ENCODE measurements at places on chromosomes 6 and 20.

- DNase-seq: no peak
These were observed 1.5 kb downstream of the FAM210B start for GRCh38 chr20:56360133-56360907.

- no peak for DNase-seq
These were observed 220.0 kb downstream of the CLIC5 start for GRCh38 chr6:45795678-45796077.

DNA sequence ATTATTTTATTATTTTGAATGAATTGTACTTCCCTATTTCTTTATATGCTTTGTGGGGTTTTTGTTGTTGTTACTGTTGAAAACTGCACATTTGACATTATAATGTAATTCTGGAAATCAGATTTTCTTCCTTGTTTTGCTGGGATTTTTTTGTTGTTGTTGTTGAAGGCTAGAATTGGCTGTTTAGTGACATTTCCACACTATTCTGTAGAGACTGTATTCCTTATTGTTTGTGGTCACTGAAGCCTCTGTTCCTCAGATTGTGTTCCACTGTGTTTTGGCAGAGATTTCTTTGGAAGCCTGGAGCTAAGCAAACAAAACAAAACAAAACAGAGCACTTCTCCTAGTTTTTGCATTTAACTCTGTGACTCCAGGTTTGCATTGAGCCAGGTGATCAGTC lies 52.9 kb downstream of the CDYL start:
- DNase-seq: no peak

- DNase-seq: no peak
These were observed 87.1 kb downstream of the BACH2 start for GRCh38 chr6:90209527-90209926.

- peak; percentile 89 for DNase-seq
These were observed 828 bp upstream of the DSTN start for GRCh38 chr20:17568972-17569521.

DNA sequence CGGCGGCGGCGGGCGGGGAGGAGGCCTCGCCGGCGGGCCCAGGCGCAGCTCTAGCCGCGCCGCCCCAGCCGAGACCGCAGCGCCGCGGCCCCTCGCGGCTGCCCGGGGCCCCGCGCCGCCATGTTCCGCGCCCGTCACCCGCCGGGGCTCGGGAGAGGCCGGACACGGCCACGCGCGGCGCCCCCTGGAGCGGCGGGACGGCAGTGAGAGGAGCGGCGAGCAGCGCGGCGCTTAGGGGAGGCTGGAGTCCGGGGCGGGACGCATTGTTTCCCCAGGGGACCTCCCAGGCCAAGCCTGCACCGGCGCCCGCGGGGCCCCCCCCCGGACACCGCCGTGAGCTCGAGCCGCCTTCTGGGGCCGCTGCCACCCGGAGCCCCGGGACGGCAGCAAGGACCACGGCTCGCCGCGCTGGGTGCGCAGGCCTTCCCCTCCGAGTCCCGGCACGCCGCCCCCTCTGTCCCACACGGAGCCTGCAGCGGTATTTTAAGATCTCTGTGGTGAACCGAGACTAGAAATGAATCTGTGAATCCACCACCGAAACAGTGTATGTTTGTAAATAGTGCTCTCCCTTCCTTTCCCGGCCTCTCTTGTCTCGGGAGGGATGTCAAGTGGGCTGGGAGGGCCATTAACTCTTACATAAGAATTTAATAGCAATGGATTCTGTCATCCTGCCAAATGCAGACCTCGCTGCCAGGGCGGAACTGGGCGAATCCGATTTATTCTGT lies 424 bp upstream of the KIF13A start:
- peak; percentile 74 for DNase-seq

DNA sequence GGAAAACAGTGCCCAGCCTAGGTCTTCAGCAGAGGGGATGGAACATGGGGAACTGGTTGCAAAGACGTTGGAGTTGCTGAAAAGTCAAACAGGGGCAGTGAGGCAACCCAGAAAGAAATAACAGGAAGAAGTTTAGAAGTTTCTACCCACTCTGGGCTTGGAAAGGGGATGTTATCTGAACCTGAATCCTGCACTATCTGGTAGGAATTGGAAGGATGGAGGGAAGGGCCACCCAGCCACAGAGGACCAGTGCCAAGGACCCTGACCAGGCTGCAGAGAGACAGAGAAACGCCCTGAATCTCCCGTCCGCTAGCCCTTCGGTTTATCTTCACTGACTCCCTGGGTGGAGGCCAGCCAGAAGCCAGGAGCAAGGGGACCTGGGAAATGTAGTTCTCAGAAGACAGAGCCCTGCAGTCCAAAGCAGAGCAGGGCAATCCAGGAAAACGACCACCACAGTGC lies 217.3 kb upstream of the RREB1 start:
- DNase-seq: peak; percentile 51

DNA sequence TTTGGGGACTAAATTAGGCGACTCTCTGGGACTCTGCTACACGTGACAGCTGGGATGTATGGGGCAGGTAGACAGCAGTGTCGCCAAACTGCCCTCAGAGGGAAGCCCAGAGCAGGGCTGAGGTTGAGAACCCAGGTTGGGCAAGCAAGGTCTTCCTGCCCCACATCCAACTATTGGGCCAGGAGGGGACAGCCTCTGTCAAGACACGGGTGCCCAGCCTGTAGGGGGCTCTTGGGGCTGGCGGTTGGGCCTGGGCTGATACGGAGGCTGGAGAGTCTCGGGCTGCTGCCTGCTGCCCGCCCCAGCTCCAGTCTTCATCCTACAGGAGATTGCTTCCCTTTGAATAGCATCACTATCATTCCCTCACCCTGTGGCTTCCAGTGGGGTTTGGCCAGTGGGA lies 33.3 kb downstream of the CPNE5 start:
- DNase-seq: no peak

GRCh38 chr6:121578216-121578615 lies 142.8 kb downstream of the GJA1 start:
- no peak for DNase-seq

GRCh38 chr6:46453741-46454316 lies 37.4 kb downstream of the RCAN2 start:
- DNase-seq: peak; percentile 23

DNA sequence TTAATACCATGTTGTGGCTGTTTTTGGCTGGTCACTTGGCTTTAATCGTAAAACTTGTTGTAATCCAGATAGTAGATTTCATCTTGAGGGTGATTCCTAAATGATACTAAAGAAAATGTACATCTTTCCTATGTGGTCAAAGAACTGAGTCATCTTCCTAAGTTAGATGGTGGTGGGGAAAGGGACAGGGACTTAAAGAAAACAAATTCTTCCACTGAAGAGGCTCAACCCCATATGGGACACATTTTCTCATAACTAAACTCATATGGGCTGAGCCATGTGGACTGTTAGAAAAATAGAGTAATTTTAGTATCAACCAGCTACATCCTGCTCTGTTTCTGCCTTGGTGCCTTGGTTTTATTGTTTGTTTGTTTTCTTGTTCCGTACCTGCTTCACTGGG lies 155.8 kb downstream of the TSHZ2 start:
- no peak for DNase-seq

- DNase-seq: no peak
These were observed 8.6 kb upstream of the SIRPB2 start for GRCh38 chr20:1499528-1500420.

DNA sequence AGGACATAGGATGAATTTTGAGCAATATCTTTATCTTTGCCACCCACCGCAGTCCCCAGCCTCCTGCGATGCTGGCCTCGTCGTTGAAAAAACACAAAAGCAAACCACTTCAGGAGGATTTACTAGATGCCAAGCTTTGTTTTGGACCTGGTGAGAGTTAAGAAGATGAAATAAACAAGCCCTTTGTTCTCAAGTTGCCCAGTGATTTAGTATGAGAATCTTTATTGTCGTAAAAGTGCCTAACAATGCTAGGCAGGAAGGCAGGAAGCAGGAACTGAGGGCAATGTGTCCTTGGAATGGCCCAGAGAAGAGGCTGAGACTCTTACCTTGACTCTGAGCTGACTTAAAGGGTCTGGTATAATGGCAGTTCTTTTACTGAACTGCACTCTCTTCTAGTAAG lies 116.0 kb downstream of the TRMT11 start:
- DNase-seq: no peak

- DNase-seq: peak; percentile 78
These were observed 120.7 kb upstream of the ZFP64 start for GRCh38 chr20:52312132-52312729.

- DNase-seq: no peak
These were observed 3.3 kb downstream of the RAB22A start for GRCh38 chr20:58312836-58313235.

DNA sequence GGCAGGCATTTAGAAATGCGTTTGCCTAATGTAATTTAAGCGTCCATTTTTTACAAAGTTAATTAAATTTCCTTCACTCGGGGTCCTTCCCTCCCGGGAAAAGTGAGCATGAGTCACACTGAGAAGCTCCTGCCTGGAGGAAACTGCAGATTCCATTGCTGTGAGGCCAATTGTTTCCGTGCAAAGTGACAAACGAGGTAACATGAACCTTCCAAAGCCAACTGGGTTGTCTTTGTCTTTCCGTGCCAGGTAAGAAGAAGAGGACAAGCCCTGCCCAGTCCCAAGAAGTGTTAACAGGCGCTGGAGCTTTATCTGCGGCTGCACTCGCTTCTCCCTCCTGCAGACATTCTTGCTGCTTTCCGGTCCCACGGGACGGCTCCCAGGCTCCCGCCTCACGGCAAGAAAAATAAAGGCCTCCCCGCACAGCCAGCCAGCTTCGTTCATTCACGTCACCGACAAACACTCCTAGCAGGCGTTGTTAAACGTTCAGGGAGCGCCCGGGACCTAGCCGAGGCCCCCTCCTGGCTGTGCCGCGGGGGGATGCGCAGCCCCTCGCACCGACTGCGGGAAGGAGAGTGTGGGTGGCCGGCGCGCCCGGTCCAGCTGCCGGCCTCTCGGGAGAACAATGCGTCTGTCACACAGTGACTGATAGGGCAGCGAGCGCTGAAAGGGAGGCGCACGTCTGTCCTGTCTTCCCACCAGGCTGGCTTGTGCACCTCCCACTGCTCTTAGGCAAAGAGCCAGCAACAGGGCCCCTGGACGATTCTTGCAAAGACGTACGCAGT lies 61.5 kb upstream of the HDDC2 start:
- peak; percentile 25 for DNase-seq

GRCh38 chr6:158501360-158502262 lies 58.3 kb upstream of the TMEM181 start:
- DNase-seq: no peak

DNA sequence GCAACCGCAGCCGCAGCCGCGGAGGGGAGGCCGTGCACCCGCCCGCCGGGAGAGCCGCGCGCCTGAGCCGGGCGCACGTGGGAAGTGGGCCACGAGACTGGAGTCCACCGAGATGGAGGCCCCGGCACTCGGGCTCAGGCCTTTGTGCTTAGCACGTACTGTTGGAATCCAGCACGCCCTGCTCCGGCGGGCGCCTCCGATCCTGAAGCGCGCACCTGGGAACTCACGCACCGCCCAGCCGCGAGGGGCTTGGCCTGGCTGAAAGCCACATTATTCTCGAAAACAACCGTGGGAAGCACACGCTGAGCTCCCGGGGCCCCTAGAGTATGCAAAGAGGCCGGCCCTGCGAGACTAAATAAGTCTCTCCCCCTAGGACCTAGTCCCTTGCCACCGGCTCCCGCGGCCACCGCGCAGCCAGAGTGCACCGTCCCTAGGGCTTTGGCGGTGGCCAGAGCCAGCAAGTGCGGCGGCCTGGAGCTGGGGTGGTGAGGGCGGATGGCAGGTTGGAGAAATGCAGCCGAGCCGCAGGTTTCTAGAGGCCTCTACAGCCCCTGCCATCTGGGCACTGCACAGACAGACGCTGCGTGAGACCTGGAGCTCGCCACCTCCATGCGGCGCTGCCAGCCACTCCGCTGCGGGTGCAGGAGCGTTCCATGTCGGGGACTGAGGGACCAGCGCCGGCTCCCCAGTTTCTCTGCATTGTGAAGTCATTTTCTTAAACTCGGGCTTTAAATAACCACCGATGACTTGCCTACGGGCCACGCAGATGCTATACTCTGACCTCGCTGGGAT lies 42.0 kb upstream of the LY86 start:
- no peak for DNase-seq

DNA sequence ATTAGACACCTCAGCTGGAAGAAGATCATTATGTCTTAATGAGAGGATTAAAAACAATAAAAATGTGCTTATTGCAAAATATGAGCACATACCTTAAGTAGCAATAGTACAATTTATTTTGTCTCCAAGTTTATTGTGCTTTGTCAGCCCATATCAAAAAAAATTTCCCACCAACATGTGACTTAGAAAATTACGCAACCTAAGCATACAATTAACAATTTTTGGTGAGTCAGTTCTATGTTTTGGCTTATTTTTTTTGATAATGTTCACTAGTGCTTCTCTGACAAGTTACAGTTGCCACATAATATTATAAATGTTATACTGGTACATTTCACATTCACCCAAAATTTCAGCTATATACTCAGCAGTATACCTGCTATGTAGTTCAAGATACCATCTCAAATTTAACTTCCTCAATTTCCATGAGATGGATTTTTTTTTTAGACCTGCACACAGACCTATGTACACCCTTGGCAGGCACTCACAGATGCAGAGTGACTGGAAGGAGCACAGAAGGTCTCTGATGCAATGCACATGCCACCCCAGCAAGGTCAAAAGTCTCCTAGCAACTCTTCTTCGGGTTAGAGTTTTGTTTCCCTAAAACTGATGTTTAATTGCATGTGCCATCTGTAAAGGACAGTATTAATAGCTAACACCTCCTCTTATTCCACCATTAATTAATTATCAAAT lies 112.4 kb downstream of the PRKN start:
- no peak for DNase-seq

GRCh38 chr20:45378191-45378590 lies at the start of gene TP53TG5:
Gene TP53TG5 (minus strand): TSS chr20:45378325. CDS start chr20:45378236, 89 bp downstream.
- DNase-seq: no peak

DNA sequence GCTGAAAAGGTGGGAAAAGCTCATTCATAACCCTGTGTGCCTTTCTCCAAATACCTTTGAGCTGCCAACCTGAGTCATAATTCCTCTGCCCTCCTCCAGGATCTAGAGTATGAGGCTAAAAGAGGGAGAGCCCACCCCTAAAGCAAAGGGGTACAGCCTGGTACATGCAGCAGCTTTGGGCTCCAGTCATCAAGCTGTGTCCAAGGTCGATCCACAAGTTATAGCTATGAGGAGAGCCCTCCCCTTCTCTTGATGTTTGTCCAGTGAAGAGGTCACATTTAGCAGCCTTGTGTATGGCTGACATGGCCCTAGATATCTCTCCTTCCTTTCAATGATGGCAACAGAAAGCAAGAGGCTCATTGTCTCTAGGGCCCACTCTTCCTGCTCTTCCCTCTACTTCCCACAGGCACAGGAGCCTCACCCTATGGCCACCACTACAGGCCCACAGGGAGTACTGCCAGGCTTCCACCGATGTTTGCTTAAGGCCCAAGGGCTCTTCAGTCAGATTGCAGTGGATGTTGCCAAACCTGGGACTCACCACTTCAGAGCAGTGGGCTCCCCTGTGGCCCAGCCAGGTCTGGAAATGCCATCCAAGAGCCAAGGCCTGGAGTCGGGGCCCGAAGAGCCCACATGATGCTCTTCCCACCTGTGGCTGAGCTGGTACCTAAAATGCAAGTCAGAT lies 176.8 kb downstream of the CD83 start:
- DNase-seq: no peak

- DNase-seq: no peak
These were observed 115.7 kb upstream of the RALGAPA2 start for GRCh38 chr20:20827992-20828597.

All from AG08395 (cell line).